GM04503 (cell line): ENCODE measurements at places on chromosomes 5 and 9.

DNA sequence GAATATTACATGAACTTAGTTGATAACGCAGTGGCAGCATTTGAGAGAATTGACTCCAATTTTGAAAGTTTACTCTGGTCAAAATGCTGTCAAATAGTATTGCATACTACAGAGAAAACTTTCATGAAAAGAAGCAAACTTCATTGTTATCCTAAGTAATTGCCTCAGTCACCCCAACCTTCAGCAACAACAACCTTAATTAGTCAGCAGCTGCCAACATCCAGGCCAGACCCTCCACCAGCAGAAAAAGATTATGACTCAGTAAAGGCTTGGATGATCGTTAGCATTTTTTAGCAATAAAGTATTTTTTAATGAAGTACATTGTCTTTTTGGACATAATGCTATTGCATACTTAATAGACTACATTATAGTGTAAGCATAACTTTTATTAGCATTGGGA is 40.8 kb upstream of the SPDL1 start:
- DNase-seq = no peak

GRCh38 chr9:30722065-30722464 is 1662.4 kb upstream of the ACO1 start:
- no peak for DNase-seq

DNA sequence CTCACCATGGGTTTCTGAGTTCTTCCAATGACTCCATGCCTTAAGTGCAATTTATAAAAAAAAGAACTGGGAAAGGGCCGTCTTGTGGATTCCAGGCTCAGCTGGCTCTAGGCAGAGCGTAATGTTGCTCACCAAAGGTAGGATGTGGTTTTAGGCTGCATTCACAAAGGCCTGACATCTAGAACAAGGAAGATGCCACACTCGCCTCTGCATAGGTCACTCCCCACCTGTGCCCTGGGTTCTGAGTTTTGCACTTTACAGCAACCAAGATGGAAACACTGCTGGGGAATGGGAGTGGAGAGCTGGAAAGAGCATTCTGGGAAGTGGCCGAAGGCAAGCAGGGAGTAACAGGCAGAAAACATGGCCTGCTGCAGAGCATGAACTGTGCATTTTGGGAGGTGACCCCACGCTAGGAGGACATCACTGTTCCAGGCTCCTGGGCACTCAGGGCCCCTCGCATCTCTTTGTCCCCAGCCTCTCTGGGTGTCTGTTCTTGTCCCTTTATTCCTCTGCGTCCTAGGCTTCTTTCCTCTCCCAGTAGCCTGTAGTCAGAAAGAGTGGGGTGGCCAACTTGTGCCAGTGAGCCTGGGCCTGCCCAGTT is 12.3 kb downstream of the FCN2 start:
- no peak for DNase-seq

DNA sequence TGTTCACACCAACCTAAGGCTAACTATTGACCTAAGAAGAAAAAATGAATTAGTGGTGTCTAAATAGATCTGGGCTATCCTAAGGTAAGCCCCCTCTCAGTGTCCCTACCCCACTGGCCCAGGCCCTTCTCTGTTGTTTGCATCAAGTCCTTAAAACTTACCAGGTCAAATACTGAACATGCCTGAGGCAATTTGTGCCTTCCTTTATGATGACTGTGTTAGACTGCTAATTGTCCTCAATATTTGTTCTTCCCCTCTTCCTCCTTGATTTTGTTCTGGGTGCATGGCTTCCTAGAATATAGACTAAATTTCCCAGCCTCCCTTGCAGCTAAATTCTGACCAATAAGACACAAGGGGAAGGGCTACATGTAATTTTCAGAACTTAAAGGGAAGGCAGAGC is 199.9 kb downstream of the ADAMTS12 start:
- no peak for DNase-seq

- DNase-seq = no peak
These were observed 153.9 kb downstream of the SMC2 start for GRCh38 chr9:104247899-104248460.

DNA sequence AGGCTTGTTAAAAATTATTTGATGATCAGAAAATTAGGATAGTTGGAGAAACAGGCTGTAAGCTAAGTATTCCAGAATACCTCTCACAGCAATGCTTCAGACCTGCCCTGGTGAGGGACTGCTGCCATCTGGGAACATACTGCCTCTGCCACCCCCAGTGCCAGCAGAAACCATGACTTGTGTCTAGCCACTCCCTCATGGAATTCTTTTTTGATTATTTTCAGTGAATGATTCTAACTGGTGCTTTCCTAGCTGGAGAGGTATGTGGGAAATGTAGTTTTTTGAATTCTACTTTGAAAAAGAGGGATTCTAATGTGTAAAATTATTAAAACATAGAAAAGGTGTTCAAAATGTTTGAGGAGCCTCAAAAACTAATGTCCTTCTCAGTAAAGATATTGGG is 126.3 kb downstream of the HMHB1 start:
- no peak for DNase-seq

DNA sequence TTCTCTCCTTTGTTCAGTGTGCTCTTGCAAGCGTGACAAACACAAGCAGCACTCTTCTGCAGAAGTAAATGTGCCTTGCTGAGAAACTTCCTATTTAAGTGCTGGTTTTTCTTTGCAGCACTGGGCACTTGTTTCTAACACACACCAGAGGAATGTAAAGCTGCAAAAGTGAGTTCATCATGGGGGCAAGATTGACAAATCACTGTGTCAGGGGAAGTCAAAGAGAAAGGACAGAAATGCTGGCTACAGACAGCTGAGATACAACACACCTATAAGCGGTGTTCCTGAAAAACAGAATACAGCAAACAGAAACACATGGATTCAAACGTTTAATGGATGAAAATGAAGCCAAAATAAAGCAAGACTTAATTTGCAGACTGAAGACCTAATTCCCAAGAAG is 19.6 kb downstream of the ROR2 start:
- DNase-seq = no peak

GRCh38 chr5:124761010-124761409 is 14.6 kb upstream of the ZNF608 start:
- DNase-seq = no peak

GRCh38 chr9:137634016-137634415 is 15.2 kb downstream of the EHMT1 start:
- no peak for DNase-seq
